ENCODE measurements at places on chromosomes 12 and 14.

GRCh38 chr12:73383584-73384222 lies 1111.5 kb downstream of the TRHDE start:
- no peak for DNase-seq

DNA sequence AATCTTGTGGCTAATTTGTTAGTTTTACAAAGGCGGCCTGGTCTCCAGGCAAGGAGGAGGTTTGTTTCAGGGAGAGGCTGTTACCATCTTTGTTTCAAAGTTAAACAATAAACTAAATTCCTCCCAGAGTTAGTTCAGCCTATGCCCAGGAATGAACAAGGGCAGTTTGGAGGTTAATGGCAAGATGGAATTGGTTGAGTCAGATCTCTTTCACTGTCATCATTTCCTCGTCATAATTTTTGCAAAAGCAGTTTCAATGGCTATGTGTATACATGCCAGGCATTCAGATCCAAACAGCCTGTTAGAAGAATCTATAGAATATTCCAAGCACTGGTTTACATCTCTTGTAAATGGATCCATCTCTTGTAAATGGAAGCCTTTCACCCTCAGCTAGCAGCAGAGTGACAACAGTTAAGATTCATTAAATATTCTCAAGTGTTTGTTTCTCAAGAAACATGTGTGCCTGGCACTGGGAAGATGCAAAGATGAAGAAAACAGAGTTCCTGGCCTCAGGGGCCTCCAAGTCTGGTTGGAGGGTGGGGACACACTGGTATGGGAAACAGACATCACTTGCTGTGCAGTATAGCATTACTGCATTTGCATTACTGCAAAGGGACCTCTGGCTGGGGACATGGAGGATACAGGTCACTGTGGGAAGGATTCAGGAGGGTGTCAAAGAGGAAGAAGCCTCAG lies 65.8 kb downstream of the RIN3 start:
- peak; percentile 40 for DNase-seq

DNA sequence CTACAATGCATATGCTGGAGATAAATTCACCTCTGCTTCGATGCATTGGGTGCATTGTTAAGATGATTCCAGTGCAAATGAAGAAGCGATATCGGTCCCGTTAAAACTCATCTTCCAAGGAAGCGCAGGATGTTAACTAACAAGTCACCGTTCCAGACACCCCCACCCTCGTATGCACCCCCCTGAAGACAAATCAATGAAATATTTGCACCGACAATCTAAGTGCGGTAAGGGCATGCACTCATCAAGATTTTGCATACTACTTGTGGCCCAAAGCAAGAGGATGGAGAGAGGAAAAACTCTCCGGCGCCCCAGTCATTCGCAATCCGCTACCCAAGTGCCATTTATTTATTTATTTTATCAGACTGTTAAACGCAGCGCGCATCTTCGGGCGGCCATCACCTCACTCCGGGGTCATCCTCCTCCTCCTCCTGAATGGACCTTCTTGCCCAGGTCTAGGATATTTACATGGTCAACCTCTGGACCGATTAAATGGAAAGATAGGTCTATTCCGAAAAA lies 1.2 kb downstream of the NOVA1 start:
- no peak for DNase-seq

DNA sequence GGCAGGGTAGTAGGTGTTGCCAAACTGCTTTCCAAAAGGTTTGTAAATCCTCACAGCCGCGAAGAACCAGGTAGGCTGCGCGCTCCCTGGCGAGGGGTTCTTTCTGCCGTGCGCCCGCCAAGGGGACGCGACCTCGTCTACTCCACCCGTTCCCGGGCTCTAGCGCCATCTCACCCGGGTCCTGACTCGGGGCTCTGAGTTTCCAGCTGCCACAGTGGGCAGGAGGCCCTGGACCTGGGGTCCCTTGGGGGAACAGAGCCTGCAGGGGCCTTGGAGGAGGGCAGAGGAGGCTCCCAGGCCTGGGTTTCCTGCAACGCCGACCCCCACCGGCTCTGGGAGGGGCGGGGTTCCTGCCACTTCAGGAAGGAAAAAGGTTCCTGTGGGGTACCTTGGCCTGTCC lies 706 bp downstream of the ANHX start:
- no peak for DNase-seq

GRCh38 chr12:120200364-120200800 lies 529 bp downstream of the RPLP0 start:
- no peak for DNase-seq

DNA sequence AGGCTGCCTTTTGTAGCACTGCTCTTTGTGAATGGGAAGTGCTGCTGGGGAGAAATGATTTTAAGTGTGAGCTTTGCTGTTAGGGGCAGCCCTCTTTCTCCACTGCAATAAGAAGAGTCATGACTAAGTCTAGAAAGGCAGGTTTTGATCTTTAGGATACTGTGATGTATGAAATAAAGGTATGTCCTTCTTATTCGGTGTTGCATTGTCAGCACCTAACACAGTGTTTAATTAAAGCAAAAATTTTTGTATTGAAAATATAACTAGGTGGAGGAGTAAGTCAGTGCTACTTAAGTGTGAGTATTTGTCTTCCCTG lies 81.5 kb downstream of the ETV6 start:
- DNase-seq: no peak

DNA sequence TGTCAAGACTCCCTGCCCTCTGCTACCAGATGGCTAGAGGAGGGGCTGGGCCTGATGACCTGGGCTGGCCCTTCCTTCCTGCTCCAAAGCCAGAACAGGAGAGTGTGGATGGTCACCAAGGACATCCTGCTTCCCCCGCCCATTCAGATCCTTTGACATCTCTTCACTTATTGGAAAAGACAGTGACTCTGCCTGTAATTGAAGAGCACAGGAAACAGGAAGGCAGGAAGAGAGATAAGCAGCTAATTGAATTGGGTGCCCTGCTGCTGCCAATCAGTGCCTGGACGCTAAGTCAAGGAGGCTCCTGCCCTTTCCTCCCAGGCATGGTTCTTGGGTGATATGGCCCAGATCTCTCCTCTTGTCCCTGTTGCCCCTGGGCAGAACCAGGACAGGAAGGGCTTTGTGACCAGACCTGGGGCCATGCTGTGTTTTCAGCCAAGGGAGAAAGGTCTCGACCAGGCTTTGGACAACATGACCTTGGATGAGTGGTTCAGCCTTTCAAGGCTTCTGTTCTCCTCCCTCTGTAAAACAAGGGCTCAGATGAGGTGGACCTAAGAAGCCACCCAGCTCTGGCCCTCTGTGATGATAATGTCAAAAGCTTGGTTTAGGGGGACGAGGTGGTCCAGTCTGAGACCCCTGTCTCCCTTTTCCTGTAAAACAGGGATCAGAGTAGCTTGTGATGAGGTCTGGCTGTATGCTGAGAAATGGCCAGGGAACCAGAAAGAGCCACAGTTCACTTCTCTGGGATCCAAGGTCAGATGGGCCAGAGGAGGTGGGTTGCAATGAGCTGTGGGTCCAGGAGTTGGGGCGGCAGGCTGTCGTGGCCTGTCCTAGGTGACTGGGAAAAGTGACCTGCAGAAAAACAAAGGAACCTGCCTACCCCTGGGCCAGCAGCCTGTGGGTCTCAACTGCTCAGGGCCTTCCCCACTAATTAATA lies 38.8 kb downstream of the FAM222A start:
- no peak for DNase-seq

- no peak for DNase-seq
These were observed 21.1 kb upstream of the CATSPERB start for GRCh38 chr14:91752961-91753360.

DNA sequence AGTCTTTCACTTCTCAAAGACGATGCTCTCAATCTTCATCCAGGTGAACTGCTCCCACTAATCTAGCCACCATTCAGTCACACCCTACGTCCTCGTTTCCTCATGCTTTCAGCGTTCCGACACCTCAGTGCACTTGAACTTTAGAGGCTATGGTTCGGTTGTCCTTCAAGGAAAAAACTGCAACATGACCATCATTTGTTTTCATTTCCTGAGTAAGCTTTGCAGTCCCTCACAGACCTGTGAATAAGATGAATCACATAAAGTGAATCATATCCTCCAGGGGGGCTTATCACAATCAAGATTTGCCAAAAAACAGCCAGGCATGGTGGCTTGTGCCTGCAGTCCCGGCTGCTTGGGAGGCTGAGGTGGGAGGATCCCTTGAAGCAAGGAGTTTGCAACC lies 80.2 kb downstream of the TMCC3 start:
- DNase-seq: peak; percentile 48

DNA sequence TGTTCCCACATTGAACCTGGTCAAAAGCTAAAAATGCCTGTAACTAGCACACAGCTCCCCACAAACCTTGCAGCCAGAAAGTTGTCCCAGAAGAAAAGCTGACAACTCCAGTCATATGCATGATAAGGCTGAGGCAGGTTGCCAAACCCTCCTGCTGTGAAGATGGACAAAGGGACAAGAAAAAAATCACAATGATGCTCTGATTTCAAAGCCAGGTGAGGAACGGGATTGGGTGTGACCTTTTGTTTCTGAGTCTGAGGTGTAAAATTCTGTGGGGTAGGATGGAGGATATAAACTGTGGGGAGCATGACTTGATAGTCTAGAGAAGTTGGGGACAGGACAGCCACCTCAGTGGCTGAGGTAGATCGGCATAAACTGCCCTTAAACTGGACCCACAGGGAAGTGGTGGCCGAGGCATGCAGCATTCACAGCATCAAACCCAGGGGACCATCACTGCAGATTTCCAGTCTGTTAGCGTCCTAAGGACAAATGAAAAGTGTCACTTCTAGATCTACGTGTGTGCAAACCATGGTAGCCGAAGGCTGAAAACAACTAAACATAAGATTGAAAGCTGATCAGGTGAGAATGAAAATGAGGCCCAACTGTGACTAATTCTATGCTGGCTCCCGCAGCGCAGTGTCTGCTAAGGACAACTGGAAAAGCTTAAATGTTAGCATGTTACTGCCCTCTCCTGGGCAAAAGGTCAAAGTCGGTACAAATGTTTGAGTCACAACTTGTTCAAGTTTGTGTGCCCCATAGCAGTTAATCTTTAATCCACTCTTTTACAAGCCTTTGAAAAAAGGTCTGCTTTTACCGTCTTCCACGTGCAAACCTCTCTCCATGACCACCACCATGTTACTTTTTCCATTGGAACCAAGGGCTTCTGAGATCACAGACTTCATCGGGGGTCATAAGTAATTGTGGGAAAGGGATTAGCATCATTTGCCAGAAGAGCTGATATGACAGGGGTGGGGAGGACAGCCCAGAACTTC lies 39.8 kb downstream of the GRIN2B start:
- DNase-seq: peak; percentile 53

- DNase-seq: no peak
These were observed 10.6 kb upstream of the DNAL1 start for GRCh38 chr14:73634011-73634833.

DNA sequence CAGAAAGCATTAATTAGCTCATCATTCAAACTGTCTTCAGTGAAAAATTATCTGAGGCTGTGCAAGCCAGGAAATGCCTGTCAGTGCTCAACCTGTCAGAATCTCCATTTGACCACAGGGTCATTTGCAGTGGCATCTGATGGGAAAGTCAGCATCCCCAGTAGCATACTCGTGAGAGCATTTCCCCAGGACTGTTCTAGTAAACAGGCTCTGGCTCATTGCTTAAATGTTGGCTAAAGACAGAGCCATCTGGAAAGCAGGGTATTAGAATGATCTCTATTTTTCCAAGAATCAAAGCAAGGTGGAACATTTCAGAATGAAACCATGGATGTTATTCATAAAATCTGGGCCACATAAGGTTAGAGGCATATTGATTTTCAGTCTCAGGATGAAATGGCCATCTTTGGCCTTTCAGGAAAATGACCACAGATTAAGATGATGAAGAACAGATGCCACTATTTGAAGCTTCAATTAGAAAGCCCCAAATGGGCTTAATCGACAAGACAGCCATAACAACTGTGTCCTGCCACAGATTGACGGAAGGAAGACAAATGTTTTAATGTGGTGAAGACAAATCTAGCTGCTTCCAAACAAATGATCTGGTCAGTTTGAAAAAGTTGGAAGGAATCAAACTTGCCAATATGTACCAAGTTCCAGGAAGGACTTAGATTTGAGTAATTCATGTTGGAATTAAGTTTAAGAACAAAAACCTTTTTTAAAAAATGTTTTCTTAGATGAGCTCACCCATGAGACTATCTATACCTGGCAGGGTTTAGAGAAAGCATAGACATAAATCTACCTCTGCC lies 94.0 kb upstream of the FAR2 start:
- no peak for DNase-seq

DNA sequence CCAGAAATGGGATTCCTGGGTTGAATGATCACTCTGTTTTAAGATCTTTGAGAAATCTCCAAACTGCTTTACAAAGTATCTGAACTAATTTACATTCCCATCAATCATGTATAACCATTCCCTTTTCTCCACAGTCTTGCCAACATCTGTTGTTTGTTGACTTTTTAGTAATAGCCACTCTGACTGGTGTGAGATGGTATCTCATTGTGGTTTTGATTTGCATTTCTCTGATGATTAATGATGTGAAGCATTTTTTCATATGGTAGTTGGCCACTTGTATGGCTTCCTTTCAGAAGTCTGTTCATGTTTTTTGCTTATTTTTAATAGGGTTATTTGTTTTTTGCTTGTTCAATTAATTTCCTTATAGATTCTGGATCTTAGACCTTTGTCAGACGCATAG lies 211.8 kb upstream of the AVPR1A start:
- peak; percentile 42 for DNase-seq

- no peak for DNase-seq
These were observed 51.1 kb upstream of the HIF1A start for GRCh38 chr14:61644175-61644574.

GRCh38 chr14:64117671-64118402 lies 176.3 kb downstream of the ESR2 start:
- no peak for DNase-seq

DNA sequence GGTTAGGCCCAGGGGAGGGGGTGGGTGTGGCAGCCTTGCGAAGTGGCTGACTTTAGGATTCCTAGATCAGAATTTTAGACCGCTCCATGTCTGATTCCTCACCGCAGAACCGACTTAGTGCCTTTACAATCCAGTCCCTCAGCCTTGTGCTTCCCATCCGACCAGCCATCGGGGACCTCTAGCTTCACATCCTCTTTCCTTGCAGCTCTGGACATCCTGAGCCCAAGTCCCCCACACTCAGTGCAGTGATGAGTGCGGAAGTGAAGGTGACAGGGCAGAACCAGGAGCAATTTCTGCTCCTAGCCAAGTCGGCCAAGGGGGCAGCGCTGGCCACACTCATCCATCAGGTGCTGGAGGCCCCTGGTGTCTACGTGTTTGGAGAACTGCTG lies 557 bp downstream of the COPS7A start:
- no peak for DNase-seq

- DNase-seq: no peak
These were observed 1.1 kb upstream of the ATP23 start for GRCh38 chr12:57940052-57940914.

GRCh38 chr14:83253870-83254269 lies 1720.2 kb upstream of the SEL1L start:
- no peak for DNase-seq

GRCh38 chr12:106311139-106311538 lies 8.6 kb downstream of the TCP11L2 start:
- no peak for DNase-seq
